ENCODE measurements at places on chromosomes 1 and 21.

DNA sequence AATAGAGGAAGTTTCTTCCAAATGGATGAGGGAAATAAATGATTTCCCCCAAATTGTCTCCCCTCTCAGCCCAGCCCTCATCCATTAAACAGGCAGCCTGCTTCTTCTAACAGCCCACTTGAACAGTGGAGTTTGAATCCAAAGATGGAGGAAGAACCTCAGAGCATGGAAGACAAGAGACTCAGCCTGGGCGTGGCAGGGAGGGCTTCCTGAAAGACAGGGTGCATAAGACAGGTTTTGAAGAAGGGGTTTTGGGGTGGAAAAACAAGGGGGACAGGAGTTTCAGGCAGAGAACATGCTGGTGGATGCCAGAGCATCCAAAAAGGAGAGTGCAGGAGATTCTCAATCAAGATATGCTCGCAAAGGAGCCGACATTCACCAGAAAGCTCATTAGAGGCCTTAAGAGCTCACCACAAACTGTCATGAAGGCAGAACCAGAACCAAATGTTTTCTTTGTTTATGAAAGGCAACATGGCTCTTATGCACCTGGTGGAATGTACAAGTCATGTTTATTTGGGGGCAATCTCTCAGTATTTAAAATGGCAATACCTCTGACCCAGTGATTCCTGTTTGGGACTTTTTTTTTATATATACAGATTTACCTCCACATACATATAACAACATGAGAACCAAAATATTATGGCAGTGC is 26.5 kb upstream of the TSPEAR start:
- no peak for DNase-seq
- H3K4me1 ChIP-seq = peaks cover 7% of the 10 kb centered on the region
- no peaks in the 10 kb centered on the region for H3K36me3 ChIP-seq
- H3K4me3 ChIP-seq = no peak overlapping the region
- H3K27me3 ChIP-seq = no peaks in the 10 kb centered on the region

- peak; percentile 32 for DNase-seq
- peak overlapping the region; percentile 66 for H3K4me3 ChIP-seq
- H3K27me3 ChIP-seq = no peaks in the 10 kb centered on the region
- H3K27ac ChIP-seq = peak overlapping the region; percentile 95
- H3K4me1 ChIP-seq = peaks cover 39% of the 10 kb centered on the region
These were observed 43.4 kb downstream of the CNST start for GRCh38 chr1:246609632-246610031.

GRCh38 chr1:39694026-39694425 is 2.8 kb upstream of the HPCAL4 start:
- peaks cover 44% of the 10 kb centered on the region for H3K27me3 ChIP-seq
- no peak overlapping the region for H3K4me3 ChIP-seq
- H3K4me1 ChIP-seq = no peaks in the 10 kb centered on the region
- no peak overlapping the region for H3K27ac ChIP-seq
- DNase-seq = no peak
- H3K36me3 ChIP-seq = peaks cover 6% of the 10 kb centered on the region

DNA sequence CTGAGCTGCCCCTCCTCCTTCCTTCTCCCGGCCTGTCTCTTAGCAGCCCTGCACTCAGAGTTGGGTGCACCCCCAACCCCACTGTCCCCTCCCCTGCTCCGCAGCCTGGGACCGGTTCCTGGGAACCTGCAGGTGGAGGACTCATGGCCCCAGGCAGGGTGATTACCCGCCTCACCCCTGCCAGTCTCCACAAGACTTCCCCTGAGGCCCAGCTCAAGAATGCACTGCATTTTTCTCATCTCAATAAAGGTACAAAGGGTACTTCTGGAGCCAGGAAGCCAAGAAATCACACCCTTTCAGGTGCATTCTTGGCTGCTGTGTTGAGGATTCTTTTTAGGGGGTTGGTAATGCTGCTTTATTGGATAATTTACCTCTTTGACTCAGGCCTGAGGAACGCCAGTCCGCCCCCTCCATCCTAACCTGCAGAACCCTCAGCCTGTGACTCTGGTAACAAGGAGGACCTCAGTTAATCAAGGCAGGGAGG is 126.3 kb upstream of the TMPRSS2 start:
- H3K4me3 ChIP-seq = peak overlapping the region; percentile 15
- peaks cover 12% of the 10 kb centered on the region for H3K36me3 ChIP-seq
- DNase-seq = peak; percentile 94
- peaks cover 49% of the 10 kb centered on the region for H3K4me1 ChIP-seq
- peak overlapping the region; percentile 55 for H3K27ac ChIP-seq

GRCh38 chr1:118337346-118337745 is 152.3 kb upstream of the SPAG17 start:
- peak overlapping the region; percentile 46 for H3K27ac ChIP-seq
- H3K4me3 ChIP-seq = no peak overlapping the region
- H3K36me3 ChIP-seq = no peaks in the 10 kb centered on the region
- H3K27me3 ChIP-seq = no peaks in the 10 kb centered on the region

- no peak overlapping the region for H3K27ac ChIP-seq
- DNase-seq = peak; percentile 62
- no peaks in the 10 kb centered on the region for H3K36me3 ChIP-seq
These were observed 23.8 kb downstream of the RPS27 start for GRCh38 chr1:154014154-154014907.

DNA sequence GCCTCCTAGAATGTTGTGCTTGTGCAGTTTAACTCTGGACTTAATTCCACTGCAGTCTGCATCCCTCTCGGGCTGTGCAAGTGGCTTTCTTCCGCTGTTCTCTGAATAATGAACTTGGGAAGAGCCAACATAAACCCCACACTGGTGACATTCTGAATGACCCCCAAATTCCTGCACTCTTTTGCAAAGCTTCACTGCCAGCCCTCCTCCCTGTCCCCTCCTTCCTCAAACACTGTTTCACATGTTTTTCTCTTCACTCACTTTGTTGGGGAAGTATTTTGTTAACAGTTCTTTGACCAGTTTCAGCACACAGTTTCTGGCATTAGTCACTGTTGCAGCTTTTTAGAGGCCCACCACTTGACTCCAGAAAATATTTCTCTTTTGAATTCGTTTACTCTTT is 39.7 kb downstream of the GNG12 start:
- H3K4me3 ChIP-seq = no peak overlapping the region
- peaks cover 60% of the 10 kb centered on the region for H3K4me1 ChIP-seq
- DNase-seq = no peak
- H3K36me3 ChIP-seq = peaks cover 7% of the 10 kb centered on the region
- H3K27ac ChIP-seq = peak overlapping the region; percentile 88

All from MCF 10A (cell line).